Fibroblast of skin of left biceps (primary cell): ENCODE measurements at places on chromosomes 6 and 20.

DNA sequence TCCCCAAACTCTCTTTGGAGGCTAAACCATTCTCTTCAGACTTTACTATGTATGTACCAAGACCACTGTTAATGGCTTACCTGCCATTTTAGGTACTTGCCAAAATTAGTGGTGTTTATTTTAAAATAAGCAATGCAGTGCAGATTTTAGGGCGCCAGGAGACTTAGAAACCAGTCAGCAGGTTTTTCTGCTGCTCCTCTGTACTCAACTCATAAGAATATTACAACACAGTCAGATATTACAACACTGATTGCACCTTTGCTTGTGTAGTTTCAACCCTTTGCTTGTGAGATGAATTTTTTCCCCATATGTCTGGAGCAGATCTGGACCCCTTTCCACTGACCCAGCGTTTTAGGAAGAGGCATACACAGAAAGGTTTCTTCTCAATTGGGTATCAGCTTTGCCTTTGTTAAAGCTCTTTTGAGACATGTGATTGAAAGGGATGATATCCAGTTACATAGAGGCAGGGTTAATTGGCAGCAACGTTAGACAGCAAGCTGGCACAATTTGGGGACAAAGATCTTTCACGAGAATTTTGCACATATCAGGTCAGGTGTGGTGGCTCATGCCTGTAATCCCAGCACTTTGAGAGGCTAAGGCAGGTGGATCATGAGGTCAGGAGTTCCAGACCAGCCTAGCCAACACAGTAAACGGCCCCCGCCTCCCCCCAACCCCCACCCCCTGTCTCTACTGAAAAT, 6.2 kb downstream of the TTPAL start:
- DNase-seq, result no peak

DNA sequence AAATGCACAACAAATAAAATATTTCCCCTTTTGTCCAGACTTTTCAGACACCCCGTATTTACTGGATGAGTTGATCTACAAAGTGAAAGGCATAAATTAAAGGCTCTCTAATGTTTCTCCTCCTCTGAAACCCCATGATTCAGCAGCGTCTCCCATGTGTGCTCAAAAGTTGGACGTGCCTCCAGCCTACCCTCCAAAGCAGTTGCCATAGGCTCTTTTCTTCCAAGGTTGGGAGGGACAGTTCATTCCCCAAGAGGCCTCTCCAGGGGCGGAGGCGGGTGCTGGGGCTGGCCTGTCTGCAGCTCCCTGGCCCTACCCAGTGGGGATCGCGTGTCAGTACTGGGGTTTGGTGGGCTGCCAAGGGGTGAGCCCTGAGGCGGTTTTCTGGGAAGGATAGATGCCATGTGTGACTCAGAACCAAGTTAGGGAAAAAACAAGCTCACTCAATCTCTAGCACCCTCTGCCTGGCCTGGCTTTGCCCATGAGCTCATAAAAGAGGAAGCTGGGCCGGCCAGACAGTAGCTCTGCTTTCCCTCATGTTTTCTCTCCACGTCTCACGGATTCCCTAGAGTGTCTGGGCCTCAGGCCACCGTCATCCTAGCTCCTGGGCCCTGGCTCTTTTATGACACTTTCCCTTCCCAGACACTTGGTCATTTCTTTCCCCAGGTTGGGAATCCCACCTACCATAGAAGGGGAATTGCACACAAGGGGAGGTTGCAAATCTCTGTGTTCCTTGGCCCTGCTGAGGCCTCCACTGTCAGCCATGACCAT, 8.0 kb upstream of the IER3 start:
- peak; percentile 99 for DNase-seq

DNA sequence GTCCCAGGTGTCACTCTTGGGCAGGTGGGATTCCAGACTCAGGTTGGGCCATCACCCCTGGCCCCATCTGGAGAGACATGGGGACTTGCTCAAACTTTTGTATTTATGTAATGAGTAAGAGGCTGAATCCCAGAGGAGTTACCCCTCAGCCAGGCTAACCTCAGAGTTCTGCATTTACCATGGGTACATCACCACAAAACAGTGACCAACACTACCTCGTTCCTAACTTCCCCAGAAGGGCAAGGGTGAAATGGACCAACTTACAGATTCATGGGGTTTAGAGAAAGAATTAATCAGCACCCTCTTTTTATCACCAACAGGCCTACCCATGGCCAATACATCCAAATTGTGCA, 259.9 kb upstream of the MARCKS start:
- no peak for DNase-seq

DNA sequence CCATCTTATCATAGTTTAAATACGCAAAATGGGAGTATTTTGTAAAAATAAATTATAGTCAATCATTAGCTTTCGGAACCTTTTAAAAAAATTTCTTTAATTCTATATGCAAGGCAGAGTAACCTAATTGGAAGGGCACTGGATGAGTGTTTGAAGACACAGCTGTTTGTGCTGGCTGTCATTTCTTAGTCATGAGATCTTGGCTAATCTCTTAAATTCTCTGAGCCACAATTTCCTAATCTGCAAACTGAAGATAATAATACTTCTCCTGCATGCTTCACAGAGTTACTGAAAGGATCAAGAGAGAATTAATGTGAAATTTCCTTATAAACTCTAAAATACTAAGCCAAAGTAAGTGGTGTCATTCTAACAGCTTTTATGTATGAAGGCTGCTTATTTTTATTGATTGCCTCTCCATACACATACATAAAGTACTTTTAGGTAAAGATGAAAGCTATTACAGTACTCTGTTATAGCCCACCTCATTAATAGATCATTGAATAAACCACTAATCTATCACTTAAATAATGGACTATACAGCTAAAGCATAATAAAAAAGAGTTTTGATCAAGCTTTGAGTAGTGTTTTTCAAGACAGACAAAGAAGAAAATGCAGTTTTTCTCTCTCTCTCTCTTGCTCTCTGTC, 383.7 kb upstream of the IRAK1BP1 start:
- DNase-seq, result no peak

DNA sequence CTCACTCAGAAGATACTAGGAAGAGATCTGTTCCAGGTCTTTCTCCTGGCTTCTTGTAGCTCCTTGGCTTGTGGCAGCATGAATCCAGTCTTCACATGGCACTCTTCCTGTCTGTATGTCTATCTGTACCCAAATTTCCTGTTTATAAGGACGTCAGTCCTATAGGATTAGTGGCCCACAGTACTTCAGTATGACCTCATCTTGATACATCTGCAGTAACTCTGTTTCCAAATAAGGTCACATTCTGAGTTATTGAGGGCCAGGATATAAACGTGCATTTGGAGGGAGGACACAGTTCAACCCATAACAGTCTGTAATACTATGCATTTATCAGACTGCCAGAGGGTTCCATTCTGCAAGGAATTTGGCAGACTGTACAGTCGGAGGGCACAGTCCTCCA, 57.6 kb upstream of the DYNLRB1 start:
- no peak for DNase-seq

DNA sequence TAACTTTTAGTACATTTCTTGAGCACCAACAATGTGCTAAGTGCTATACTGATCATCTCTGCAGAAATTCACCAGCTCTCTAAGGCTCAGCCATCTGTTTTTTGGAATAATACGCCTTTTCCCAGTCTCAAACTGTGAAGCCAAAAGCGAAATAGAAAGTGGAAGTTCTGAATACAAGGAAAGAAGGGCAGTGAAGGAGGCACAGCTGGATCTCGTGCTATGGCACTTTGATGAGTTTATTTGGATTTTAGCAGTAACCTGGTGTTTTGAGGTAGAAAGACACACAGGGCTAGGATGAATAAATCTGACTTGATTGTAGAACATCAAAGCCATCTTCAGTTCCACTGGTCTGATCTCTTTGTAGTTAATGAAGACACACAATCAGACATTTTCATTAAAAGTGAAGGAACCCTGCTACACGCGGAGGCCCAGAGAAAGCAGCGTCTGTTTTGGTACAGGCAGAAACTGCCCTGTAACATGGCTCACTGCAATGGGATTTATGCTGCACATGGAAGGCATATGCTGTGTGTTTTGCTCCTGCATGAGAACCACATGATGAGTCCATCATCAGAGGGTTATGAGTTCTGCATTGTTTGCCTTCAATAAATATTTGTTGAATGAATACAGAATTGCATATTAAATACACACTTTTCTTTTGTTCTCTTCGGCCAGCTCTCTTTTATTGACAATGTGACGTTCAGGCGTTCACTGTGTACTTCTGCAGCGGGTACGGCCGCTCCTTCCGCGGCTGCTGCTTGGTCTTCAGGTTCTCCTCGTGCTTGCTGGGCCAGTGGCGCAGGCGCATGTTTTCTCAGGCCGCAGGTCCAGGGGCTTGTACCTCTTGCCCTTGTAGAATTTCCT, 100.9 kb downstream of the PREP start:
- DNase-seq, result no peak

- DNase-seq, result no peak
These were observed 14.3 kb upstream of the DEF6 start for GRCh38 chr6:35283361-35283760.

- DNase-seq, result peak; percentile 39
These were observed 77.9 kb upstream of the CDH4 start for GRCh38 chr20:61173961-61174725.
